ENCODE measurements at places on chromosomes 2 and 18. TPM values are rescaled to one million over a fixed set of nuclear protein-coding genes. Genes with fewer than 3 reads are reported as not detected.

- DNase-seq, result no peak
These were observed 62.3 kb upstream of the DAPL1 start for GRCh38 chr2:158732573-158733429.

DNA sequence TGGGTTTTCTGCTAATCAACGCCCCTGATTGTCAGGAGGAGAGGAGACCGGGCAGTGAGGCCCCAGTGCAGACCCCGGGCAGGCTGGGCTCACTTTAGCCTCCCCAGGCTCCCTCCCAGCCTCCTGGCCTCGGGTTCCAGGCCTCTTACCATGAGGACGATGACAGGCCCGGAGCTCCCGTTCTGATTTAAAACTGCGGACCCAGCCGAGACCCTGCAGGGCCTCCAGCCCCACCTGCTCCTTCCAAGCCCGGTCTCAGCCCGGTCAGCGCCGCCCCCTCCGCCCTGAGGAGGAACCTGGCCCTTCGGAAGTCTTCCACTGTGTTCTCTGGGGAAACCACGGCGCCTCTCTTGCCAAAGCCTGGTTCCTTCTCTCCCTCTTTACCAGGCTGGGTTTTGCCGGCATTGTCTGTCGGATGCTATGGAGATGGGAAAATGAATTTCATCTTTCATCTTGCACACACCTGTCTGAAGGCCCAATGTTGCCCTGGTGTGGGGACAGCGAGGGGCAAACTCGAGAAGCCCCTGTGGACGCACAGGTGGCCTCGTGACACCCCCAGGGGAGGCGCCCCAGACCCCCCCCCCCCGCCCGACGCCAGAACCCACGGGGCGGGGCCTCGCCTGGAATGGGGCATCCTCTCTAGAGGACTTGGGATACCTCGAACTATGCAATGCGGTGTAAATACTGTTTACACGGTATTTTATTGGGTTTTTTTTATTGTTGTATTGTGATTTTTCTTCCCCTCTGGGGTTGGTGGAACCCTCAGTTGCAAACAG is 37.7 kb upstream of the CTDP1 start:
- no peak for DNase-seq

DNA sequence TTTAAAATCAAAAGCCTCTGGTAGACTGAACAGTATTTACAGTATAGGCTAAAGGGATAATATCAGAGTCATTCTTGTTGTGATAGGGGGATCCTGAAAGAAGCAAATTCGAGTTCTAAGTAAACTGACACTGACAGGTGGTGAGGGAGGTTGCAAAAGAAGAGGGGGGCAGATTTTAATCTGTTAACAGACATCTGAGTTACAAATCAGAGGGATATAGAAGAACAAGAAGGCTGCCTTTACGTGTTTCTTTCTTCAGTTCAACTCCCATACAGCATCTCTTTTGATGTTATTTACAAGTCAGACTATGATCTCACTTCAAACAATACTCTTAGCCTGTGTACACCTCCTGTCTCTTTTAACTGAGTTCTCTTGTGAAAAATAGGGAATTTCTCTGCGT is 16.3 kb upstream of the ITGA4 start:
- DNase-seq, result no peak

DNA sequence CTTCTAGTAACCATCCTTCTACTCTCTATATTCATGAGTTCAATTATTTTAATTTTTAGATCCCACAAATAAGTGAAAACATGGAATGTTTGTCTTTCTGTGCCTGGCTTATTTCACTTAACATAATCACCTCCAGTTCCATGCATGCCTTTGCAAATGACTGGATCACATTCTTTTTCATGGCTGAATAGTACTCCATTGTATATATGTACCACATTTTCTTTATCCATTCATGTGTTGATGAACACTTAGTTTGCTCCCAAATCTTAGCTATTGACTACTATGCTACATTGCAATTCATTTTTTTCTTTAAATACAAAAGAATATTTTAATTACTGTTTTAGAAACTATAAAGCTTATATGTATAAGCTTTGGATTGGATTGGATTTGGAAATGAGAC is 240.4 kb upstream of the LYPD1 start:
- no peak for DNase-seq

The PLGLB1 gene
- 5.6 TPM for total RNA-seq

- DNase-seq, result no peak
These were observed 35.3 kb downstream of the KCNF1 start for GRCh38 chr2:10947005-10947440.

The ZSWIM2 gene
- total RNA-seq, result not detected

The IL37 gene
- total RNA-seq, result not detected

The EMILIN2 gene
- 18.3 TPM for total RNA-seq

GRCh38 chr2:223075301-223076270 is 23.6 kb downstream of the KCNE4 start:
- DNase-seq, result no peak

The BOLL gene
- total RNA-seq, result not detected

The PHOSPHO2 gene
- total RNA-seq, result 11.4 TPM

The MC5R gene
- not detected for total RNA-seq

DNA sequence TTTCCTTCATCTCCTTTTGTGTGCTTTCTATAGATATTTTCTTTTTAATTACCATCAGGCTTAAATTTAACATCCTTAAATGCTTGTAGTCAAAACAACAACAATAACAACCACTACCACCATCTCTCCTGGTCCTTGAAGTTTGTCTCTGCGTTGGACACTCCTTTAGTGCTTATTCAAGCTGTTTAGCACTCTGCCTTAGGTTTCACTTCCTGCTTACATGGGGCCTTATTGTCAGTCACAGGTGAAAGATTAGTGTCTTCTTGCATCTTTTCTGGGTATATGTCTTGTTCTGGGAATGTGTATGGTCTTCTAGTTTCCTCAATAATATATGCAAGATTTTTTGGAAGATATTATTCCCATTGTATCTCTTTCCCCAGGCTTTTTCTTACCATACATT is 240.1 kb upstream of the NXPH2 start:
- no peak for DNase-seq

The OR6B3 gene
- not detected for total RNA-seq

- DNase-seq, result no peak
These were observed 32.2 kb downstream of the MAPRE2 start for GRCh38 chr18:35073186-35074105.

GRCh38 chr18:3653851-3654441 is 204.0 kb downstream of the TGIF1 start:
- no peak for DNase-seq

The HSBP1L1 gene
- 68.4 TPM for total RNA-seq

The RUFY4 gene
- not detected for total RNA-seq

The DUSP11 gene
- 21.0 TPM for total RNA-seq

DNA sequence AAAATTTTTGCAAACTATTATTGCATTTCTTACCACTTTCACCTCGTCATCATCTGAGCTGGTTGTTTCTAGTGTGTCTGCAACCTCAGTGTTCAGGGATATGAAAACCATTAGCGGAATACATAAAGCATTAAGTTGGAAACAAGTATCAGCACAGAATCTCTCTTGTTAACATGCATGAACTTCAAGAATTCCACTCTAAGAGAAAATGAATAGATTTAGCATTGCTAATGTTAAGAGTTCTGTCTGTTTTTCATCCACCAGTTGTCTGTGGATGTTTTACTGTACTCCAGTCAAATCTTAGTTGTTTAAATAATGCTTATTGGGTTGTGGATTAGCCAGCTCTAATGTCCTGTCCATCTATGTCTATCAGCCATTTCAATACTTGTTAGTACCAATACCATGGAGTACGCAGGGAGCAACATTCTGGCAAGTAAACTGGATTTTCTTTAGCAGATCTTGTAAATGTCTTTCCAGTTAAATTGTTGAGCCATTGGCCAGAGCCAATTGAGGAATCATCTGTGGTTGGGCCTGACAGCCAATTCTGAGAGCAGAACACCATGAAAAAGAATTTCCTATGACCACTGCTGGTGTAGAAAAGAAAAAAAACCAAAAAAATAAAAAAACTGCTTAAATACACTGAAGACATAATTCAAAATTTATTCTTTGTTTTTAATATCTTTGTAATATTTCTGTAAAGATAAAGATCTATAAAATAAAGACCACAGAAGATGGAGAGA is 82.5 kb downstream of the SLC8A1 start:
- no peak for DNase-seq

GRCh38 chr2:228796386-228796785 is 474.7 kb downstream of the PID1 start:
- DNase-seq, result no peak

GRCh38 chr2:196166876-196167275 is 4.5 kb downstream of the STK17B start:
- no peak for DNase-seq

- no peak for DNase-seq
These were observed 112.5 kb upstream of the OTOS start for GRCh38 chr2:240252872-240253511.

The NFATC1 gene
- 12.9 TPM for total RNA-seq

DNA sequence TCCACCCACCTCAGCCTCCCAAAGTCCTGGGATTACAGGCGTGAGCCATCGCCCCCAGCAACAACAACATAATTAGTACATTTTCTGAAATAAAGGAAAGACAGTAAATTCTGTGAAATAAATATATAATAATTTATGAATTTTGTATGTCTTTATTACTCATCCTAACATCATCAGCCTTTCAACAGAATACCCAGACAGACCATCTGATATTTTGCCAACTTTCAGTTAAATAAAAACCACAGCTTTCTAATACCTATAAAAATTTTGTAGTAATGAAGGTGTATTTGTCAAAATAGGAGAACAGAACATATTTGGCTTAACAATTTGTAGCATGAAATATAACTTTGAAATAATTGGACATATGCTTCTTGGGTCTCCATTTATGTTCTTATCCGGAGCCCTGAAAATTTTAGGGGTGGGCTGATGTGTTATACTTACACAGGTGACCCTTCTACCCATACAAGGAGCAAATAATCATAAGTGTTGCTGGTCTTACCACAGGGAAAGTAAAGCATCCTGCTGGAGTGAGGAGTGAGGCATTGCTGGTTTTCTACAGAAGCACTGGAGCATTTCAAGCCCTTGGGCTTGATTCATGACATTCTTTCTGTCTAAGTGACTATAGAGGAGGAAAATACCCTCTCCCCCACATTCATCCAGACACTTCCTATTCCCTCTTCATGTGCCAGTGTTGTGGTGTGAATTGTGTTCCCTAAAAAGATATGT is 99.3 kb downstream of the SPOPL start:
- DNase-seq, result no peak

DNA sequence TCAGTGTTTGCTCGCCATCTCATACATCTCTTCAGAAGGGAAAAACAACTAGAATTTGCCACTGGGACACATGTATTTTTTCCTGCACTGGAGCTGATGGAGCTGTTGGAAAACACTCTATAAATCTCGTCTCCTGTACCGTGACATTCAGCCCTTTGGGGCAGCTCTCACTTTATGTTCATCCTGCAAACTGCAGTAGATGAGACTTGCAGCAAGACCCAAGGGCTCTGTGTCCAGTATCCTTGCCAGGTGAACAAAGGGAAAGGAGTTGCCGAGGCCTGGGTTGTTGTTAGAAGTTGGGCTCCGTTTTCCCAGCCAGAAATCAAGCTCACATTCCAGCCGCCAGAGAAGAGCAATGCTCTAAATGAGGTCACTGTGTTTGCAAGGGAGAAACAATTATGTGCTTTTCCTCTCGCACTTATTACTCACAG is 285.1 kb downstream of the SLC4A3 start:
- DNase-seq, result no peak

The DSG4 gene
- total RNA-seq, result not detected

- DNase-seq, result no peak
These were observed 905.3 kb upstream of the VRK2 start for GRCh38 chr2:57141269-57141668.

The DPP10 gene
- total RNA-seq, result 6.3 TPM

The PLEKHB2 gene
- 73.8 TPM for total RNA-seq
